ENCODE measurements at places on chromosomes 16 and 17.

- no peak for DNase-seq
Observed at GRCh38 chr16:22030087-22030812, 22.3 kb downstream of the MOSMO start.

DNA sequence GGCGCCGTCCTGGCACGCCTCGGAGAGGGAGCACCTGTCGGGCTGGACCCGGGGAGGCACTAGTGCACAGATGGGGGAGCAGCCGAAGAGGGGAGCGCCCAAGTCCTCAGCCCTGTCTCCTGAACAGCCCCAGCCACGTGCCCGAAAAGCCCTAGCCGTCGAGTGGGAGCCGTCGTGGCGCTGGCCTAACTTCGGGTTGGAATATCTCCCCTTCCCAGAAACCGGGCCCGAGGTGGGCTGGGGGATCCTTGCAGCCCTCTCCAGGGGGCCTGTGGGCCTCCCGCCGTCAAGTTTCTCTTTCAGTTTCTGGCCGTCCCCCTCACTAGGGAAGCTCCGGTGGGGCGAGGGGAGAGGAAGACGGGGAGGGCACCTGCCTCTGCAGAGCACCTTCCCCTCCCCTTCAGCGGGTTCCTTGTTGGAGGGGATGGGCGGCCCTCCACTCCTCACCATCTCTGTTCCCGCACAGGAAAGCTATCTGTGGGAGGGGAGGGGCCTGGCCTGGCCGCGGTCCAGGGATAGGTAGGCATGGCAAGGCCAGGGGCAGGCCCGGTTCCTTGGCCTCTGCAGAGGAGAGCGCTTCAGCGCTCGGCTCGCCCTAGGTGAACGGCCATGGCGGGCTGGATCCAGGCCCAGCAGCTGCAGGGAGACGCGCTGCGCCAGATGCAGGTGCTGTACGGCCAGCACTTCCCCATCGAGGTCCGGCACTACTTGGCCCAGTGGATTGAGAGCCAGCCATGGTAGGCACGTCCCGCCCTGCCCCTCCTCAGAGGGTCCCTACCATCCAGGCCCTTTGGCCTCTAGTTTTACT lies 709 bp downstream of the STAT5A start:
- DNase-seq, result no peak

GRCh38 chr16:4081047-4081446 lies 35.2 kb downstream of the ADCY9 start:
- no peak for DNase-seq

GRCh38 chr17:10775058-10775457 lies 28.8 kb downstream of the TMEM238L start:
- no peak for DNase-seq

GRCh38 chr17:67525239-67526135 lies 148.4 kb downstream of the PITPNC1 start:
- DNase-seq, result peak; percentile 28

GRCh38 chr16:71524566-71525553 lies 1.4 kb upstream of the CHST4 start:
- DNase-seq, result no peak

GRCh38 chr16:66254751-66255150 lies 111.7 kb upstream of the CDH5 start:
- DNase-seq, result no peak

- no peak for DNase-seq
Observed at GRCh38 chr17:39729280-39729851, 966 bp downstream of the MIEN1 start.

- DNase-seq, result no peak
Observed at GRCh38 chr16:46822270-46822669, 8.7 kb downstream of the C16orf87 start.

DNA sequence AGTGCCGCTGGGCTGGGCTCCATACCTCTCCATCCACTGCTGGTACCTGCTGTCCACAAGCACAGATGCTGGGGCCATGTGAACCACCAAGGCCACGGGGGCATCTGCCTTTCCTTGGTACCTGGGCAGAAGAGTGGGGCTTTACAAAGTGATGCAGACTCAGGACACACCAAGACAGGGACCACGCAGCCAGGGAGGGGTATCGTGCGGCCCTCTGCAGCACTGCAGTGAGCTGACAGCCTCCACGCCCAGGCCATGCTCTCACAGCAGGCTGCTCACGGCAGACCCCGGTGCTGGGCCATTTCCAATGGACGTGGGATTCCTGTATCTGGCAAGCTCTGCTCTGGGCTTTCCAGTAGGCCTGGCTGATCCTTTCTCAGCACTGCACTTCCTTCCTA lies 14.4 kb downstream of the ELAC2 start:
- DNase-seq, result no peak

GRCh38 chr16:13307851-13308250 lies 406.5 kb downstream of the SHISA9 start:
- DNase-seq, result no peak

DNA sequence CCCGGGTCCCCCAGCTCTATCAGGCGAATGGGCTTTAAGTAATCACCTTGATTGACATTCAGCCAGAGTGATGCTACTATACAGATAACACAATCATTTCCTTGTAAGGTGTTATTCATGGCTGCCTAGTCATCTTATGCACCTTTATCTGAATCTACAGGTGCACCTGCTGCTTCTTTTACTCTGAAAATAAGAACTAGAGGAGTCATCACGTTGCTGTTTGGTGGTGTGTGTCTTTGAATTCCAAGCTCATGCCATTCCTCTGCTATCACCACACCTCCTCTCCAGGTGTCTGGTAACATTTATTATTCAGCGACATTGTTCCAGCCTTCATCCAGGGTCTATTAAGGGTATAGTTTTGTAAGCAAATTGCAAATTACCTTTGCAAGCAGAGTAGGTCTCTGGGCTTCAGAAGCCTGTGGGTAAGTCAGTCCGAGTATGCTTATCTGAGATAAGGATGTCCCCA lies 51.9 kb downstream of the NOS2 start:
- DNase-seq, result no peak

GRCh38 chr17:83182620-83183101 lies 103.3 kb downstream of the METRNL start:
- no peak for DNase-seq

- no peak for DNase-seq
Observed at GRCh38 chr16:85735225-85735635, 15.7 kb downstream of the C16orf74 start.

- no peak for DNase-seq
Observed at GRCh38 chr17:653724-654123, 60.9 kb downstream of the VPS53 start.

GRCh38 chr17:66443606-66444005 lies 141.2 kb downstream of the PRKCA start:
- DNase-seq, result no peak

DNA sequence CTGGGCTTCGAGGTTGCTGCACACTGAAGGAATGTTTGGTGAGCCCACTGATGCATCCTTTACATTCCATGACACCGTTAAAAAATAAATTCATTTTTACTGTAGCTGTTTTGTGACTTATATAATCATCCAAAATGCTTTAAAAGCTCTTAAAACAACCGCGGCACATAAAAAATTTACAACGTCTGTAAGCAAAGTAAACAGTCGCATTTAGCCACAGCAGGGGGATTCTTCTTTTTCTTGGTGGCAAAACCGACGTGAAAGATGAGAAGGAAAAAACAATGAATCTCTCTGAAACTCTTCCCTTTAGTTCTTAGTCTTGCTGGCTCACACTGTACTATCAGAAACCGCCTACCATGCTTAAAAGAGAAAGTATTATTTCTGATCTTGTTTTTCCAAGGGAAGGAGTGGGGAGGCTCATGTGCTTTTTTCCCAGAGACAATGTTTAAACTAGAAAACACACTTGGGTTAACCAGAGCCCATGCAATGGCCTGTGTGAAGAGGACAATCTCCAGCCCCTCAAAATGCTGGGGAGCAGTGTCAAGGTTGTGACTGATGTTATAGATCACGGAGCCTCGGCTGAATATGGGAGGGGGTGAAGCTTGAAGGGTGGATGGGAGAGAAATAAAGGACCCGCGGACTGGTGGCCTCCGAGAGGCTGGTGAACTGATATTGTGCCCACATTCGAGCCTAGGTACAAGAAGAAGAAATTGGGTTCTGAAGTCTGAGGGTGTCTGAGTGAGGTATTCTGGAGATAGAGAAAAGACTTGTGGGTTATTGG lies 91.1 kb downstream of the IRF8 start:
- DNase-seq, result no peak

DNA sequence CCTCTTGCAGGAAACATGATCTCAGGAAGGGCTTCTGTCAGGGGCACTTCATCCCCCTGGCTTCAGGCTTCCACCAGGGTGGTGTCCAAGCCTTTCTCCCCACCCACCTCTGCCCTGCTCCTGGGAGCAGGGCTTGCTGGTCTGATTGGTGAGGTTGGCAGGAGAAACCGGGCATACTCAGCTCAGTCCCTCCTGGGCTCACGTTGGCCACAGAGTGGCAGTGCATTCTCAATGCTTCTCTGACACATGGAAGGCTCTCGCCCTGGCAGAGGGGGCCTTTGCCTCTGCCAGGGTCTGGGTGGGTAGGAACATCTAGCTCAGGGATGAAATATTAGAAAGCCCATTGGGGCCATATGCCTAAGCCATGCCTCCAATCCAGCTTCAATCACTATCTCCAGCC lies 142.8 kb downstream of the AXIN2 start:
- DNase-seq, result no peak

GRCh38 chr17:78001182-78001581 lies 42.7 kb downstream of the TNRC6C start:
- no peak for DNase-seq

DNA sequence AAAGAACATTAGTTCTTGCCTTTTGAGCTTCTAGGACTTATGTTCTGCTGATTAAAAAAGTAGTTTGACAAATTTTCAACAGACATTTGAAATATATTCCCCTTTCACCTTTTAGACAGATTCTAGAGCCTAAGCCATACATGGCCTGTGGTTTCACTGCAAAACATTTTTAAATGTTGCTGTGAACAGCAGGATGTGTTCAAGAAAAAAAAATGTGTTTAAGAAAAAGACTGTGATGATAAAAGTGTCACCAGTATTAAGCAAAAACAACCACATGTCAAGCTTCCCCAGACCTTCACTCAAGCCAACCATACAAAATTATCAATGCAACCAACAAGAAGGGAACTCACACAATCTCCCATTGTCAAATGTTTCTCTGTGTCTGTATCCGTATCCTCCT lies 103.5 kb downstream of the SYCE1L start:
- no peak for DNase-seq

- DNase-seq, result no peak
Observed at GRCh38 chr17:16463358-16464302, 28.4 kb downstream of the LRRC75A start.

DNA sequence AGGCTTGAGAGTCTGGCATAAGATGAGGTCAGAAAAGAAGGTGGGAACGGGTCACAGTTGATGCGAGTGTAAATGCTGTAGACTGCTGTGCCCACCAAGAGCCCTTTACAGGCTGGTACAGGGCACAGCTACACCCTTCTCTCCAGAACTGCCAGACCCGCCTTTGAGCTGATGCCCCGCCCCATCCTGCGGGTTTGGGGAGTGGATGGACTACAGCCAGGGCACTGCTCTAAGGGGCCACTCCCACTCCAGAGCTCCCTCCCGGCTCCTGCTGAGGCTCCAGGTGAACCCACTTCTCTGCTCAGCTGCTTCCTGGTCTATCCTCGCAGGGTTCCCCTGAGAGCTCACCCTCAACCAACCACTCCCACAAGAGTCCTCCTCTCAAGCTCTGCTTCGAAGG lies 12.3 kb downstream of the MEIOB start:
- DNase-seq, result no peak

DNA sequence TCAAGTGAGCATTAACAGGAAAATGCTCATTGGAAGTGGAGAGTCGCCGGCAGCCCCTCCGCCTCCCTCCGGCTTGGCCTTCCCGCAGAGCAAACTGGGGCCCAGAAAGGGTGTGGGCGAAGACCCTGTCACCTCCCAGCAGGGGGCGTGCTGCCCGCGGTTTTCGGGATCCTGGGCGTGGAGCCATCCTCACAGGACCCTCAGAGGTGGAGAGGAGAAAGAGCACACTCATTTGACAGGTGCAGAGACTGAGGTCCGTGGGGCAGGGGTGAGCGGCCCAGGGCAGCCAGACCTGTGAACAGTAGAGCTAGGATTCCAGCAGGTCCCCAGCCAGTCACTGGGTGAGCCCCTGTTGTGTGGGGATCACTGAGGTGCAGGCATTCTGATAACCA lies 1002.9 kb downstream of the KCNJ18 start:
- no peak for DNase-seq

GRCh38 chr16:48971571-48972077 lies 310.0 kb downstream of the CBLN1 start:
- DNase-seq, result no peak

DNA sequence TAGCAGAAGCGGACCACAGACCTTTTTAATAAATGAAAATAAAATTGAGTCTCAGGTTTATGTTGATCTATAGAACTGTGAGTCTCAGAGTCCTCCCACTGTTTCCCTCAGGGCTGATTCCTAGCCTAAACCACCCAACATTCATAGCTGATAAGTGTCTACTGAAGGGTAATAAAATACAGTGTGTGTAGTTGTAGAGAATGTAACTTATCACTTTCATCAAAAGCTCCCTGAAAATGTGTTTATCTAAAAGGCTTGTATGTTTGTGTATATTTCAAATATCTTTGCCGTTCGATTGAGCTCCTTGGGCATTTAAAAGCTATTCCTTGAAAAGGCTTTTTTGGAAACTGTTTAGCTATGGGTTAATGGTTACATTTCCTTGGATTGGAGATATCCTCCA lies 740.3 kb upstream of the SOX9 start:
- no peak for DNase-seq

DNA sequence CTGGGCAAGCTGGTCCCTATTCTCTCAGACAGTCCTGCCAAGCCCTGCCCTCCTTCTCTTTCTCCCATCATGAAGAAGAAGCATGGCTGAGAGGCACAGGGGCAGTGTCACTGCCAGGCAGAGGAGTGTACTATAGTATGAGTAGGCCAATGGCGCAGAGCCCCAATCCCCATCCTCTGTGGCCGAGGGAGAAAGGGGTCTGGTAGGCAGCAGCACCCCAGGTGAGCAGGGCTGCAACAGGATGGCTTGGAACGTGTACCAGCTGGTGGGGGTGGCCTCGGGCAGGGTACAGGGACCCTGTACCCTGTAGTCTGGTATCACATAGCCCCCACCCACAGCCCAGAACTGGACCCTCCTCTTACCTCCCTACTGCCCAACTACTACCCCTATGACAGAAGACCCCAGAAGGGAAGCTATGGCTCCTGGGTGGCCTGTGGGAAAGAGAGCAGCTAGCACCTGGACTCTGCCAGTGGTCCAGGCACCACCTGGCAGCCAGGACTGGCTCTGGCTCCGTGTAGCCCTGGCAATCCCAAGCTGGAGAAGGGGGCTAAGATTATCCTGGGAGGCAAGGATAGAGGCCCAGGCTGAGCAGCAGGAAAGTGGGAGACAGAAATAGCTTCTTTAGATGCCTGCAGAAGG lies 4.4 kb downstream of the SMARCD2 start:
- DNase-seq, result no peak

GRCh38 chr17:17130077-17130844 lies 75.9 kb downstream of the PLD6 start:
- no peak for DNase-seq
